ENCODE measurements at places on chromosomes 11 and 22.

GRCh38 chr11:121091492-121092152 lies 9.4 kb upstream of the TECTA start:
- no peak for DNase-seq

GRCh38 chr11:100682247-100682969 lies 4.7 kb upstream of the ARHGAP42 start:
- no peak for DNase-seq

GRCh38 chr11:60780065-60780464 lies 5.1 kb upstream of the MS4A10 start:
- DNase-seq: no peak

DNA sequence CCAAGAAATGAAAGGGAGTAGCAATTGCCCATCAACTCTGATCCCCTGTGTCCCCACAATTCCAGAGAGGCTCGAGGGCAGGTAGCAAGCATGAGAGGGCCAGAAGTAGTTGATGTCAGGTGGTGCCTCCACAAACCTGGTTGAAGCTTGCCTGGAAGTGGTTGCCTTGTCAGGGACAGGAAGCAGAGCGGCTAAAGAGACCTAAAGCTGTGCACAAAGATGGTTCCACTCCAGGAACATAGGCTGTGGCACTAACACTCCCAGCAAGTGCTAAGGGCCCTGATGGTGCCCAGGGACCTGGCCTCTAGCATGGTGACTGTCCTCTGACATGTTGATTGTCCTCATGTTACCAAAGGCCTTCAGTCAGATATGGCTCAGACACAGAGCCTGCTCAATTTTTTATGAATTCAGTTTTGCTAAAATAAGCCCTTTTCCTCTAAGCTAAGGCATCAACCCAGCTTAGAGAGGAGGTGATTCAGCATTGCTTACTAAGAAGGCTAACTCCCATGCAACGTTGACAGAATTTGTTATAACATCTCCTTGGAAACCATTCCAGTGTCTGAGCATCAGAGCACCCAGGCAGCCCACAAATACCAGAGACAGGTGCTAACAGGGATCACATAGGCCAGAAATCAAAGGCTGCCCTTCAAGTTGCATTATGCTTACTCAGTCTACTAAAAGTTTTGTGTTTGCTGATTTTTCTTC lies 196.3 kb upstream of the ARHGAP20 start:
- no peak for DNase-seq

DNA sequence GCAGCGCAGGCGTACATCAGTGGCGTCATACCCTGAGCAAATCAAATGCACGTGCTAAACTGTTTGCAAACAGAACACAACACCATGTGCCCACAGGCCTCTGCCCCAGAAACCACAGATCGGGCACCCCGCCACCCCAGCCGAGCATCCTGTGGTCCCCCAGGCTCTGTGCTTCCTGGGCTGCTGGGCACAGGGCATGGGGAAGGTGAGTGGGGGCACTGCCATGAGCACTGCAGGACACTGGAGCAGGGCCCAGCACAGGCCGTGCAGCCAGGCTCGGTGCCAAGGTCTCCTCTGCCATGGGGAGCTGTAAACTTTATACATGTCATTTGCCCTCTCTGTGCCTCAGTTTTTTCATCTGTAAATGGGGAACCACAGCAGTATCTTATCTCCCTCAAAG lies 62.5 kb downstream of the NAT10 start:
- no peak for DNase-seq
